ENCODE measurements at places on chromosomes 4 and X.

GRCh38 chr4:88804234-88804633 lies 106.6 kb upstream of the NAP1L5 start:
- DNase-seq = no peak

DNA sequence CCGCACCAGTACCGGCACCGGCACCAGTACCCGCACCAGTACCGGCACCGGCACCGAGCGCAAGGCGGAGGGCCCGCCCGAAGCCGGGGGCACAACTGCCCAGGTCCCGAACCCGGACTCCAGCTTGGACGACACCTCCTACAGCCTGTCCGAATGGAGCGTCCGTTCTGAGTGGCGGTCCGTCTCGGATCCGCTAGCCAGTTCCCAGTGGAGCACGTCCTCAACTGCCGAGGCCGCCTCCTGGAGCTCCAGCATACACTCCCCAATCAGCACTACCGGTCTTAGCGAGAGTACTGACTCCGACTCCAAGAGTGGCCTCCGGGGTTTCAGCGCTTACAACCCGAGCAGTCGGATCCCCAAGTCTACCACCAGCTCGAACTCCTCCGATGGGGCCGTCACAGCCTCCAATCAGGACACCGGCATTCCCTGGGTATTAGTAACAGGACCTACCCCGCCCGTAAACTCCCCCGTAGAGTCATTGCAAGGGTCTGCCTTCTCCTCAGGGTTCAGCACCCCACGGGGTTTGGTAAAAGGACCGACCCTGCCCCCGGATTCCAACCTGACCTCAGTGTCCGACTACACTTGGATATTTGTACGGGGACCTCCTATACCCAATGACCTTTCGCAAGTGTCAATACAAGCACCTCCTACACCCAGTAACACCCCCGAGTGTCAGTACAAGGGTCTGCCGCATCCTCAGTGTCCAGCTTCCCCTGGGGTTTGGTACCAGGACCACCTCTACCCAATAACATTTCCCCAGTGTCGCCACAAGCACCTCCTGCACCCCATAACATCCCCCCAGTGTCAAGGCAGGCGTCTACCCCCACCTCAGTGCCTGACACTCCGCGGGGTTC lies 721 bp upstream of the MAOA start:
- no peak for DNase-seq

DNA sequence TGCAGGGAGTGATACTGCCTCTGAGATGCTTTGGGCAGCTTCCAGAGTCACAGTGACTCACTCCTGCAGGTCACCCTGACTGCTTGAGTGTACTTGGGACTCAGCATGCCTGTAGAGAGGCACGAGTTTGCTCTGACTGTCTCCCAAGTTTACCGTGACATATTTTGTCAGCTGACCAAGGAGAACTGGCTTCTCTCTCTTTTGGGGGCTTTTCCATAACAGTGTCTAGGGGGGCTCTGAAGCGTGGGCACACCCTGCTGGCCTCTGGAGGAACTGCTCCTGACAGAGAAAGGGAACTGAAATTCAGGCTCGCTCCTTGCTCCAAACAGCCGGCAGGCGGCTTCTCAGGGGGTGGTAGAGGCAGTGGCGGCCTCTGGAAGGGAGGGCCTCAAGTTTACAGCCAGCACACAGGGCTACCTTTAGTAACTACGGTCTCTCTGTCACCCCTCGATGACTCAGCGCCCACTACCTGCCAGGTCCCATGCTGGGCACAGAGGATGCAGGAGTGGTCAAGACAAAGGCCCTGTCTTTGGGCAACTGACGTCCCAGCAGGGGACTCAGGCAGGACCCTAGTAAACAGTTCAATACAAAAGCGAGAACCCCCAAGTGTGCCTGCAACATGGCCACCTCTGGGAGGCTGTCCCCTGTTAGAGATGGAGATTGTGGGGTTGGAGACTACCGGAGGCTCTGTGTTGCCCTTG lies 17.8 kb downstream of the ZNF185 start:
- no peak for DNase-seq

GRCh38 chr4:73862322-73862721 lies 6.9 kb upstream of the CXCL1 start:
- DNase-seq = no peak

- no peak for DNase-seq
Observed at GRCh38 chr4:170059421-170059820, 30.3 kb downstream of the AADAT start.

GRCh38 chr4:123014038-123014437 lies 91.6 kb upstream of the NUDT6 start:
- DNase-seq = no peak

DNA sequence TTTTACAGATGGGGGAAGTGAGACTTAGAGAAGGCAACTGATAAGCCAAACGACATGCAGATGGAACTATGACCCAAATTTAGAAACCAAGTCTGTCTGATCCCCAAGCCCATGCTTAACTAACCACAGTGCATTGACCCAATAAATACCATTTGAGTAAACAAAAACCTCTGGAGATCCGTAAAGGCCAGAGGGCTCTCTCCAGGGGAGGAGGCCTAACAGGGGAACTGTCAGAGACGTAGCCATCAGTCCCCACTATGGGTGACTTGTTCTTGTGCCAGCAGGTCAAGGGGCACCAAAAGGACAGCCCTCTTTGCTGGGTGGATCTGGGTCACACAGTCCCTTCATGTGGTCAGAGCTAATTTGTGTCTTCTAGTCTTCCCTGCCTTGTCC lies 420.2 kb downstream of the BCOR start:
- DNase-seq = no peak

DNA sequence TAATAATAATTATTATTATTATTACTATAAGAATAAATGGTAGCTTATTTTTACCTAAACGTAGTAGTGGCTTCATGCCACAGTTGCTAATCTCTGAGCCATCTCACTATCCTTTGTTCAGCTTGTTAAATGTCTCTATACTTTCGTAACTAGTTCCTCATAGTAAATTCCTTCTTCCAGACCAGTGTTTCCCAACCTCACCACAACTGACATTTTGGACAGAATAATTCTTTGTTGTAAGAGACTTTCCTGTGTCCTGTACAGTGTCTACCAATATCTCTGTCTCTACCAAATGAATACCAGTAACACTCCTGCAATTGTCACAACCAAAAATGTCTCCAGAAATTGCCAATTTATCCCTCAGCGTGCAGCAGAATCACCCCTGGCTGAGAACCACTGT lies 1040.9 kb downstream of the DMD start:
- DNase-seq = no peak

GRCh38 chr4:39259571-39260330 lies 77.4 kb downstream of the WDR19 start:
- DNase-seq = no peak

DNA sequence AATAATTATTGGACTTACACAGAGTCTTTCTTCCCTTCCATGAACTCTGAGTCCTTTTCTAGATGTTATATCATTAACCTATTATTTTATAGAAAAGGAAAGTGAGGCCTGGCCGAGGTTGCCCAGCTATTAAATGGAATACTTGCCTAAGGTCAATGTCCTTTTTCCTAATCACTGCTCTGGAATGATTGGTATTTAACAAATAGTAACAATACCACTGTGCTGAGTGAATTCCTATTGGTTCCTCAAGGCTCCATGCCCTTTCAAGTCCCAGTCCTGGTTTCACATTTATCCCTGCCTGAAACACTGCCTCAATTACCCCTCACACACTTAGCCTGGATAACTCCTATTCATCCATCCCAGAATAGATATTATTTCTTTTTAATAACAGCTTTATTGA lies 6.2 kb downstream of the TCEAL9 start:
- DNase-seq = no peak

DNA sequence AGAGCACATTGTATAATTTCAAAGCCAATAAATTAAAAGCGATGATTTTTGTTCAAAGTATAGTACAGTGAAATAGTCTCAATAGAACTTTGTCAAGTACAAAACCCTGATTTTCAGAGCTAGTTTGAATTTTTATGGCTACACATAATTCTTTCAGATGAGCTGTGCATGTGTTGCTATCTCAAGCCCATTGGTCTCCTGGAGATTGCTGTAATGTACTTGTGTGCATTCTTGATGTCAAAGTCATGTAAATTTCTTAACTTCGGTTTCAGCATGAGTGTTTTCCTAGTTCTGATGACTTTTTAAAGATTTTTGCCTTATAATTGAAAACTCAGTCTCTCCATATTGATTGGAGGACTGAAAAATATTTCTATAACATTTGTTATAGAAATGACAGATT lies 200.8 kb downstream of the CEP135 start:
- no peak for DNase-seq

DNA sequence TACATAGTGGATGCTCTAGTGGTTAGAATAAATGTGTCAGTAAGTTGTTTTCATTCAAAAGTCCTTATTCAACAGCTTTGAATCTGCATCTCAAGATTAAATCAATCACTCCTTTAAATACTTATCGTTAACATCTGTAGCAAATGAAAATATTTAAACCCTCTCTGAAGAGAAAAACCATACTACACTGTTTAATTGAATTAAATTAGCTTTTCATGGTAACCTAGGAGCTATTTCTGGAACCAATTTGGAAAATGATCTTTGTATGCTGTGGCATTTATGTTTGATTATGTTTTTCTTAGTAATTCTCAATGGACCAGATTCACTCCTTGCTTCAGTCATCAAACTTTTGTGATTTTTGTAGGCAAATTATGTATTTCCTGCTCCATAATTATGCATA lies 9.7 kb downstream of the BMPR1B start:
- DNase-seq = no peak

DNA sequence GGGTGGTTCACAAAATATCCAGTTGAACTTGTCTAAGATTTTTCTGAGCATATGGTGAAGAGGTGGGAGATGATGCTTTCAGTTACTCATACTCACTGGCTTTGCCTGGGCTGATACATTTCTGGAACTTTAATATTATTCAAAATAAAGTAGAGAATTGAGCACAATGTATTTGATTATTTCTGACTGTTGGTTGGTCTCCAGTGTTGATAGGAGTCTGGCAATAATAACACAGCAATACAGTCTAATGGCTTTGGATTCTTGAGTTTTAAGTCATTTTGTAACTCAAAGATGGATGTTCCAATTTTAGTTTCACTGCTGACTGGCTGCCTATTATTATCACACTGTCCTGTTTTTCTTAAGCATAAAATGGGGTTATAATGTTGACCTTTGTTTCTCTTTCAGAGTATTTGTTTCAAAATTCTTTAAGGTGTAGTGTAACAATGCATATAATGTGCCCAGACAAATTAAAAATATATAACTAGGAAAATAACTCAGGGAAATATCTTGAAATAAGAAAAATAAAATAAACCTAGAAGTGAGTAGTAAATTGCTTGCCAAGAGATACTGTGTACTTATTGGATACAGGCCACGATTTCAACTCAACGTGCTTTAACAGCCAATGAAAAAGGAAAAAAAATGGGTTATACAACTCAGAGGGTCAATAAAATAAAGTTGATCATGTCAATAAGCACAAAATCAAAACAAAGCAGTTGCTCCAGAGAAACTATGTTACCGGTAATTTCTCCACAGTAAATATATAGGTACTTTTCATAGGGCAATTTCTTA lies 99.0 kb downstream of the ARSJ start:
- DNase-seq = no peak

- DNase-seq = no peak
Observed at GRCh38 chr4:151223465-151223864, 53.5 kb upstream of the PRSS48 start.

- no peak for DNase-seq
Observed at GRCh38 chr4:26028133-26028792, 114.2 kb downstream of the SMIM20 start.

DNA sequence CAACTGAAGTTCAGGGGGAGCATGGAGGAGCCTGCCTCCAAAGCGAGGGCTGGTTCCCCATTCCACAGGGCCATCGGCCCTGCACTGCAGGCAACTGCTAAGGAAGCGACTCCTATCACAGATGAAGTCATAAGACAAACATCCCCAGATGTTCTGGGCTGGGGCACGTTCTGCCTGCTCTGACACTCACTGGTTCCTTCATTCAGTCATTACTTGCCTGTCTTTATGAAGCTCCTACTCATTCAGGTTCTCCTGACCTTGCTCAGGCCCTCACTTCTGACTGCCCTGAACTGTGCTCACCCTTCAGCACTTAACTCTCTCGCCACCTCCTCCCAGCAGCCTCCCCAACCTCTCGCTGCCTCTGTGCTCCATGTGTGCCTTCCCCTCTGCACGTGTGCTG lies 2.5 kb upstream of the SLC2A9 start:
- no peak for DNase-seq

- DNase-seq = no peak
Observed at GRCh38 chrX:144379156-144379555, 495.3 kb downstream of the UBE2NL start.

DNA sequence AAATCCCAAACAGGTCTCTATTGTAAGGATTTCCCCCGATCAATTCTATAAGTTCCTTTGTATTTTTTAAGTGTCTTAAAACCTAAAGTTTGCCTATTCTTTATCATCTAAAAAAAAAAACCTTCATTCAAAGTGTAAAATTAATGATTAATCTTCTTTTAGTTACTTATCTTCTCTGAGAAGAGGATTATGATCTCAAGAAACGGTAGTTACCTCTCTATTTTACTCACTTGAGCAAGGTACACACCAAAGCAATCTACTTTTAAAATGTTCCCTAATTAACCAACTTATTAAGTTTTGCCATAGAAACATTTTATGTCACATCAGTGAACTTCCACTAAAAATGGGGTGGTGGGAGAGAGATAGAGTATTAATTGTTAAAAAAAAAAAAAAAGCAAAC lies 15.2 kb upstream of the GALNT7 start:
- DNase-seq = no peak

DNA sequence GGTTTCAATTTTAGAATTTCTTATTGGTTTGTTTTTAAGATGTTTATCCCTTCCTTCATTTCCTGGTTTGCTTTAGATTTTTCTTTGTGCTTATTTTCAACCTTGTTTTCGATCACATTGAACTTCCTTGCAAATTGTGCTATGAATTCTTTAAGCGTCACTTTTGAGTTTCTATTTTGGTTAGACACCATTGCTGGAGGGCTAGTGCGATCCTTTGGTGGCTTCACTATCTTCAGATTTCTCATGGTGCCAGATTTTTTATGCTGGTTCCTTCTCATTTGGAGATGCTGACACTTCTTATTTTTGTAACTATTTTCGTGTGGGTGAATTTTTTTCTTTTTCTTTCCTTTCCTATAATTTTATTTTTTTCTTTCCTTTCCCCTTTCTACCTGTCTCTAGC lies 227.2 kb upstream of the HDX start:
- no peak for DNase-seq

- no peak for DNase-seq
Observed at GRCh38 chrX:2478546-2479419, 22.0 kb downstream of the DHRSX start.

GRCh38 chr4:6023731-6024130 lies 5.5 kb upstream of the C4orf50 start:
- DNase-seq = no peak

- DNase-seq = no peak
Observed at GRCh38 chr4:122663291-122663690, 42.4 kb upstream of the IL21 start.

GRCh38 chr4:75920327-75920726 lies 18.1 kb upstream of the PPEF2 start:
- no peak for DNase-seq

DNA sequence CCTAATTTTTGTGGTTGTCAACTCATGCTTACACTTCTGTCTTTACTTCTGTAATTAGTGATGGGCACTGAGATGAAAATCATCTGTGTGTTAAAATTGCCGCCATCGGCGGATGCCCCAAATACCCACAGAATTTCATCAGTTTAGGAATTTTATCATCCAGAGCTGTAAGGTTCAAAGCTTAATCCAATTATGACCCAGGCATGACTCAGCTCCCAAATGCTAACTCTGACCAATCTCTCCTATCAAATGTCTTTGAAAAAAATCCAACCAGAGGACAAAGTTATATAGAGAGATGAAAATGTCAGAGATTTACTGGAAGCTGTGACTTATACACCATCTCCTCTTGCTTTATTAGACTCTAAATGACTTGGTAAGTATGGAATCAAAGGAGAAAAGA lies 1048.7 kb upstream of the PRKX start:
- no peak for DNase-seq

All from NCI-H1436 (cell line).